ENCODE measurements at places on chromosomes 5 and 9.
A peak's percentile ranks its signal among the peaks of the same experiment; 100 is the strongest.

DNA sequence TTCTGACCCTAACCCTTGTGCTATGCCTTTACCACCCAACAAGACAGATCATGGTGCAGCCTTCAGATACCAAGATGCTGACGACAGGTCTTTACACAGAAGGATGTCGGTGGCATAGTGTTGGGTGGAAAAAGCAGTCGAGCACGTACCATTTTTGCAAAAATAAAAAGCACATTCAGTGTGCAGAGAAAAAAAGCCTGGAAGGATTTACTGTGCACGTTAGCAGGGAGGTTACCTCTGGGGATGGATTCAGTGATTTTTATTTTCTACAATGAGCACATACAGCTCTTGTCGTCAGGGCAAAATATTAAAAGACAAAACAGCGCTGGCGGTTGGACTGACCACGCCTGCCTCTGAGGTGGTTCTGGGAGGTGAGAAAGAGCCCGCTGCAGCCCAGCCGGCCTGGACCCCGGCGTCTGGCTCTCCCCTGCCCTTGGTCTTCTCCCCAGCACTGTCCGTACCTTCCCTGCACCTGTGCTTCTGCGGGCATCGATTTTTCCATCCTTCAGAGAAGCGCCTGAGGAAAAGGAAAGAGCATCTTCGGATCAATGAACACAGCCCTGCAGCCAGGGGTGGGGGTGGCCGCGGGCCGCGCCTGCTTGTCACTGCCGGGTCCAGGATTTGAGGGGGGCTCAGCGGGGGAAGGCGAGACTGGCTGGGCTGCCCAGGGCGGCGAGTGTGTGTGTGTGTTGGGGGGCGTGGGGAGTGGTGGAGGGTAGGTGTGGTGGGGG is 200.0 kb upstream of the IER5L start:
- DNase-seq = no peak

- no peak for DNase-seq
Measured at GRCh38 chr9:3868012-3868411, 342.2 kb upstream of the RFX3 start.

DNA sequence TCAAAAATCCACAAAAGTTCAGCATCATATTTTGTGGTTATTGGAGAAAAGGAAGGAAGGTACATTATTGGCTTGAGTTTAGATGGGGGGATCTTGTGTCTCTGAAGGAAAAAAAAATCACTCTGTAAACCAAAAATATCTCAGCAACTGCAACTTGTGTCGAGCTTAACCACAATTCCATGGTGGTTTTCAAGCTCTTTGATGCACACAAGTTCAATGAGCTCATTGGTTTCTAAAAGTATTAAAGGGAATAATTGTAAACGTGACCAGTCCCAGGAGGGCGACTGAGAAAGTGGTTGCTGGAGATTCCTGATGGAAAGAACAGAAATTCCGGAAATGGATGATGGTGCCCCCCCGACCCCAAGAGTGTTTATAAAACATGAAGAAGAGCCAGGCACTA is 173.8 kb downstream of the PSAT1 start:
- no peak for DNase-seq

GRCh38 chr5:93297116-93297515 is 283.9 kb downstream of the NR2F1-AS1 start:
- DNase-seq = no peak

- DNase-seq = peak; percentile 7
Measured at GRCh38 chr9:95167998-95168397, 149.5 kb downstream of the FANCC start.

- DNase-seq = no peak
Measured at GRCh38 chr5:102581011-102581410, 82.2 kb upstream of the SLCO6A1 start.

- DNase-seq = no peak
Measured at GRCh38 chr9:68437785-68438184, 81.4 kb downstream of the PGM5 start.

- no peak for DNase-seq
Measured at GRCh38 chr5:16933337-16933736, 2.8 kb downstream of the MYO10 start.

GRCh38 chr9:124390794-124391658 is 24.2 kb downstream of the PSMB7 start:
- DNase-seq = no peak

GRCh38 chr5:78090002-78090401 is 204.5 kb downstream of the AP3B1 start:
- DNase-seq = no peak

GRCh38 chr5:72847989-72848473 is 31.6 kb downstream of the TNPO1 start:
- DNase-seq = peak; percentile 79

DNA sequence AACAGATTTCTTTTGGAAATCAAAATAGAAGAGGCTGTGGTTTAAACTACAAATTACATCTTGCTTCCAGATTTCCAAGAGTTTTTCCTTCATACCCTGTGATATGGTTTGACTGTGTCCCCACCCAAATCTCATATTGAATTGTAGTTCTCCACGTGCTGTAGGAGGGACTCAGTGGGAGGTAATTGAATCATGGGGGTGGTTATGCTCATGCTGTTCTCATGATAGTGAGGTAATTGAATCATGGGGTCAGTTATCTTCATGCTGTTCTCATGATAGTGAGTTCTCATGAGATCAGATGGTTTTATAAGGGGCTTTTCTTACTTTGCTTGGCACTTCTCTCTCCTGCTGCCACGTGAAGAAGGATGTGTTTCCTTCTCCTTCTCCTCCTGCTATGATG is 687.0 kb upstream of the ZNF608 start:
- no peak for DNase-seq

DNA sequence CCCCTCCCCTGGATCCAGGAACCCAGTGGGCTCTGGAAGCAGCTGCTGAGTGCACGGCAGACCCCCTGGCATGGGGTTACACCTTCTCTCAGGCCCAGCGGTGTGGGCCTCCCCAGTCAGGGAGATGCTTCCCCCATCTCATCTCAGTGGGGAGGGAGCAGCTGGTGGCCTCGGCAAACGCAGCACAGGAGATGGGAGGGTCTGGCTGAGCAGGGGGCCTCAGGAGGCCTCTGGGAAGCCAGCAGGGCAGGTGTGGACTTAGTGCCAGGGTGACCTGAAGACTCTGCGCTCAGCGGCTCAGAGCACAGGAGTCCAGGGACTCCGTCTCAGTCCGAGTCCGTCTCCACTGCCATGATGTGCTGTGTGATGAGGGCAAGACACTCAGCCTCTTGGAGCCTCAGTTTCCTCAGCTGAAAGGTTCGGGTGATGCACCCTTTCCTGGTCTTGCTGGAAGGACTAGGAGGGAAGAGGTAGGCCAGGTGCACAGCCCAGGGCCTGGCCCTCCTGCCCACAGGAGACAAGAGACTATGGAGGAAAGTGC is 100.6 kb downstream of the GTF3C4 start:
- DNase-seq = no peak

DNA sequence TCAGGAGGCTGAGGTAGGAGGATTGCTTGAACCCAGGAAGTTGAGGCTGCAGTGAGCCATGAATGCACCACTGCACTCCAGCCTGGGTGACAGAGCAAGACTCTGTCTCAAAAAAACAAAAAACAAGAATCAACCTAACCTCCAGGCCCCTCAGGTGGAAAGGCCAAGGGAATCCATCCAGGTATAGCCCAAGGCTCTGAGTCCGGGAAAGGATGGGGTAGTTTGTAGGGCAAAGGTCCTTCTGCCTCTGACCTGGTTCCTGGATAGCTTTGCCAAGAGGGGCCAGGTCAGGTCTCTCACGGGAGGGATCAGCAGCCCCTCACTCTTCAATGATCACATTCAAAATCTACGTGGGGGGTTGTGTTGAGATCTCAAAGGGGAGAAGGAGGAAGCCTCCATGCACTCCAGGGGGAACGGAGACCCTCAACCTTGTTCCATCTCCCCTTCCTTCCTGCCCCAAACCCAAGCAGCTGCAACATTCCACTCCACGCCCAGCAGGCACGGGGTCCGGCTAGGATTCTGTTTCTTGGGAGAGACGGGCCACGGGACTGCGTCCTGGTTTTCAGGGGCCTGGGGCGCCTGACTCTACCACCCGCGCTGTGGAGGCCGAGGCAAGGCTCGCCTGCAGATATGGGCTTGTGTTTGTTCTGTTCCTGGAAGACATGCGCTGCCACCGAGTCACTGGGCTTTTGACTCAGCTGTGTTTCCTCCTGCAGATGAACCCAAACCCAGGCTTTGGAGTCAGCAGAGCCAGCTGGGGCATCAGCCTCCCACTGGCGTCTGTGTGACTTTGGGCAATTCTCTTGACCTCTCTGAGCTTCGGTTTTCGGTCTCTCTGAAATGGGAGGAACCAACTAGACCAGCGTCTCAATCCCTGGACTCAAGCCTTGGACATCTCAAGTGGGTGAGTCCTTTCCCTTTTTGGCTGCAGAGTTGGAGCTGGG is 35.5 kb downstream of the PLPP7 start:
- no peak for DNase-seq

DNA sequence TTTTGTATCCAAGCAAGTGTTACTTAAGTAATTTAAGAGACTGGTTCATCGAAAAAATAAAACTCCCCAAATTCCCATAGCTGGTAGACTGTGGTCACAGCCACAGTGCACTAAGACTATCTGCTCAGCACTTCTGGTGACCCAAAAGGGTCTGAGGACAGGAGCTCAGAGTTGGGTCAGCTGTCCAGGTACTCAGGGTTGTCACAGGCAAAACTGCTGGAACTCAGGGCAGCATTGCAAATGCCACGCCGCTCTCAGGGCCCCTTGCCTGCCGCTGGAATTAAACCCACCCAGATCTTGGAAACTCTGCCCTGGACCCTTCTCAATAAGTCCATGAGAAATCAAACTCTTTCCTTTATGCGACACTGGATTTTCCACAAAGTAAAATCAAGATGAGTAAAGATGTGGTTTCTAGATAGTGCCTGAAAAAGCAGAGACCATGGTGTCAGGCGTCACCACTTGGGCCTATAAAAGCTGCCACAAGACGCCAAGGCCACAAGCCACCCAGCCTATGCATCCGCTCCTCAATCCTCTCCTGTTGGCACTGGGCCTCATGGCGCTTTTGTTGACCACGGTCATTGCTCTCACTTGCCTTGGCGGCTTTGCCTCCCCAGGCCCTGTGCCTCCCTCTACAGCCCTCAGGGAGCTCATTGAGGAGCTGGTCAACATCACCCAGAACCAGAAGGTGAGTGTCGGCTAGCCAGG is at the start of gene IL13:
Gene IL13, plus strand, starts transcription at position 498 of the 705 bp plus-strand sequence. Its CDS starts 14 bp downstream, at position 512.
- DNase-seq = no peak

DNA sequence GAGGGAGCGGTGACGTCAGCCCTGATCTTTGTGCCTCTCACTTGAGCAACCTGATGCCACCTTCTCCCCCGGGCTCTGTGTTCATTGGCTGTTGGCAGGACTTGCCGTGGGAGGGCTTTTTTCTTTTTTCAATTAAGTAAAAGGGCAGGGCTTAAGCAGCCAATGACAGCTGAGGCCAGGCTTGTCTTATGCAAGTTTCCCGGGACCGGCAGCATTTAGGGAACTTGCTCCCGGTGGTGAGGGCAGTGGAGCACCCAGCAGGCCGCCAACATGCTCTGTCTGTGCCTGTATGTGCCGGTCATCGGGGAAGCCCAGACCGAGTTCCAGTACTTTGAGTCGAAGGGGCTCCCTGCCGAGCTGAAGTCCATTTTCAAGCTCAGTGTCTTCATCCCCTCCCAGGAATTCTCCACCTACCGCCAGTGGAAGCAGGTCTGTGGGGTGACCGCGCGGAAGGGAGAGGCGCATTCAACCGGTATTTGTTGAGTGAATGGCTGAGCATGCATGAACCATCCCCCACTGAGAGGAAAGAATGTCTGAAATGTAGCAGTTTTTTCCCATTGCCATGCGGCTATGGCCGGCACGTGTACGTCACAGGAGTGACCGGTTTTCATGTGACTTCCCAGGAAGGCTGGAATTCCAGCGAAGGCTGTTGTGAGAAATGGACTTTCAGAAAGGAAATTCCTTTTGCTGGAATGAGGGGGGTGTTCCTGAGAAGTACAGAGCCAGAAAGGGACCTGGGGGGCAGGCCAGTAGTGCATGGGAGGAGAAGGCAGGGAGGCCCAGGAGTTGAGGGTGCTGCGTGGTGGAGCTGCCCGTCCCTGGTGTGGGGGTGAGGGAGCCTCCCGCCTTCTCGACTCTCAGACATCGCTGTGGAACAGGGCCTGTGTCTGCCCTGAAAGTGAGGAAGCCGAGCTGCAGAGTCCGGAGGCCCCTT is 29.0 kb downstream of the PTGES2 start:
- no peak for DNase-seq

DNA sequence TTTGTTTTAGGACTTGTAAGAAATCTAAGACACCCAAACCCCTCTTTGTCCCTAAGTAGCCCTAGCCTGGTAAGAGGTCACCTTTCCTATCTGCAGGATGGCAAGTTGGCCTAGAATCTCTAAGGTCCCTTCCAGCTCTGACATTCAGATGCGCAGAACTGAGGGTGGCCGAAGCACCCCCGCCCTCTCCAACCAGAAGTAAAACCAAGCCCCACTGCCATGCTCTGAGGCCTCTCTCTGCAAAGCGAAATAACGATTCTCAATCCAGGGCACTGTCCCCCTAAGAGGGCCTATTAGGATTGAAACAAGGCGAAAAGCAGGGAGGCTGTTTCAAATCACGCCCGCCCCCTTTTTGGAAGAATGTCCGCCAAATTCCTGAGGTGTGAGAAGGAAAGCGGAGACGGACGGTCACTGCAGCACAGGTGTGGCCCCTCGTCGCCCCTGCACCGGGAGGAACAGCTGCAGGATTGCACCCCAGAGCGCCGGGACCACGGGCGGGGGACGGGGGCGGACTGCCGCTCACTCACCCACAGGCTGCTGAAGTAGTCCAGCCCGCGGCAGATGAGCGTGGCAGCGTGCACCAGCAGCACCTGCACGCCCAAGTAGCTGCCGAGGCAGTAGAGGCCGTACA is 824 bp downstream of the TMEM245 start:
- DNase-seq = no peak

- DNase-seq = no peak
Measured at GRCh38 chr9:136541179-136541578, 4.7 kb downstream of the NOTCH1 start.

DNA sequence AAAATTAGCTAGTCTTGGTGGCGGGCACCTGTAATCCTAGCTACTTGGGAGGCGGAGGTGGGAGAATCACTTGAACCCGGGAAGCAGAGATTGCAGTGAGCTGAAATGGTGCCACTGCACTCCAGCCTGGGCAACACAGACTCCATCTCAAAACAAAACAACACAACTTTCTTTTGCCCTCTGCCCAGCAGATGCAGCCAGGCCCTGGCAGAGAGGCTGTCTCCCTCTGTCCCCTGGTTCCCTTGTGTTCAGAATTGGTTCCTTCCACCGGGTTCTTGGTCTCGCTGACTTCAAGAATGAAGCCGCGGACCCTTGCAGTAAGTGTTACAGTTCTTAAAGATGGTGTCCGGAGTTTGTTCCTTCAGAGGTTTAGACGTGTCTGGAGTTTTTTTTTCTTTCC is 30.2 kb upstream of the CEP72 start:
- DNase-seq = no peak

DNA sequence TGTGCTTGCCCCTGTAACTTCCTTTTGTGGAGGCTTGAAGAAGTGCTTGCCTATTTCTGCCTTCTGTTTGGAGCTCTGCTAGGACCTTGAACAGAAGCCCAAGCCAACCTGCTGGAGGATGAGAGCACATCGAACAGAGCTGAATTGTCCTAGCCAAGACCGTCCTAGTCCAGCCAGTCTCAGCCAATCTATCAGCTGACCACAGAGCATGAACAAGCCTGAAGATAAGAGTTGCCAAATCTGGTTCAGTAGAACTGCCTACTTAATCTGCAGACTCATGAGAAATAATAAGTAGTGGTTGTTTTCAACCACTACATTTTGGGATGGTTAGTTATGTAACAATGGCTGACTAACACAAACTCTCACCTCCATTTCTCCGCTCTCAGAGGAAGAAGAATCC is 4.4 kb upstream of the SNX2 start:
- DNase-seq = no peak
